HCEC 1CT (cell line): ENCODE measurements at places on chromosomes 3 and 15.
A peak's percentile ranks its signal among the peaks of the same experiment; 100 is the strongest.

- DNase-seq, result no peak
Observed at GRCh38 chr15:62843311-62843710, 199.2 kb upstream of the TPM1 start.

DNA sequence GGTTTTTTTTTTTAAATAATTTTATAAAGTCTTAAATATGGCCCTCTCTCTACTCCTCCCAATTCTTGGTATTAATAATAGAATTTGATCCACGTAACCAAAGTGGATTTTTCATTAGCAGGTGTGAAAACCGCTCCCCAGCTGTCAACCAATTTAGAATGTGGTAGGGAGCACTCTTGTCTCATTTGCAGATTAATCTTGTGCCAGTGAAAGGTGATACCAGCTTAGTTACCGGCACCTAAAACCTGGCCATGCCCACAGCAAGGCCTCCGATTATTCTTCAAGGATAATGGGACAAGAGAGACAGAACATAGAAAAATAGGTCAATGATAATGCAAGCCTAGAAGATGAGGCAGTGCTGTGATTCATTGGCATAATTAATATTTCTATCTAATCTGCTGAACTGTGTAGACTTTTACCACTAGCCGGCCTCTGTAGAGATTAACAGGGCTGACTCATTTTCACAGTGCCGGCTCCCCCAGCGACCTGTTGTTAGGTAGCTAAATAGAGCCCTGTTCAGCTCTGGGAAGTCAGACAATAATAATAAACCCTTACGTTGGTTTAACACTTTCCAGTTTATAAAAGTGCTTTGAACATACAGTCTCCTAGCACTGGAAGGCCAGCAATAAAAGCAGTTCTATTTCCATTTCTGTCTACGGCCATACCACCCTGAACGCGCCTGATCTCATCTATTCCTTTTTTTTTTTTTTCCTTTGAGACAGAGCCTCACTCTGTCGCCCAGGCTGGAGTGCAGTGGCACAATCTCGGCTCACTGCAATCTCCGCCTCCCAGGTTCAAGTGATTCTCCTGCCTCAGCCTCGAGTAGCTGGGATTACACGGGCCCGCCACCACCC is 102.9 kb downstream of the SHQ1 start:
- DNase-seq, result no peak

- no peak for DNase-seq
Observed at GRCh38 chr3:41037651-41038334, 161.5 kb upstream of the CTNNB1 start.

- no peak for DNase-seq
Observed at GRCh38 chr15:101039461-101039860, 120.3 kb downstream of the LRRK1 start.

- DNase-seq, result peak; percentile 30
Observed at GRCh38 chr3:62876064-62876463, 848 bp upstream of the CADPS start.

- no peak for DNase-seq
Observed at GRCh38 chr3:168996622-168997021, 666.9 kb downstream of the MECOM start.

DNA sequence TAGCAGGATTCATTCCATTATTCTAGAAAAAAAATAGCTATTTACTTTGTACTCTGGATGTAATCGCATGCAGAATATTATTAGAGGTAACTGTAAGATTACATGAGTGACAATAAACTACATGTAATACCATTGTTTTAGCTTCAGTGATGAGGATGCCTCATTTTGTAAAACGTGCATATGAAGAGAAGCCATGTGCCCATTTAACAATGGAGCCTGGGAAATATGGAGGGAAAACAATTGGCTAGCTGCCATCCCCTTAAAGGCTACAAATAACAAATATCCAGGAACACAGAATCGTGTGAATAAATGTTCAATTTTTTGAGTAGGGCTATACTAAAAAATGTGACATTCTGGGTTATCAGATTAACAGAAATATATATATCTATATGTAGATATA is 151.1 kb downstream of the SAMMSON start:
- no peak for DNase-seq

GRCh38 chr3:129061023-129061887 is 676 bp downstream of the GP9 start:
- DNase-seq, result no peak

DNA sequence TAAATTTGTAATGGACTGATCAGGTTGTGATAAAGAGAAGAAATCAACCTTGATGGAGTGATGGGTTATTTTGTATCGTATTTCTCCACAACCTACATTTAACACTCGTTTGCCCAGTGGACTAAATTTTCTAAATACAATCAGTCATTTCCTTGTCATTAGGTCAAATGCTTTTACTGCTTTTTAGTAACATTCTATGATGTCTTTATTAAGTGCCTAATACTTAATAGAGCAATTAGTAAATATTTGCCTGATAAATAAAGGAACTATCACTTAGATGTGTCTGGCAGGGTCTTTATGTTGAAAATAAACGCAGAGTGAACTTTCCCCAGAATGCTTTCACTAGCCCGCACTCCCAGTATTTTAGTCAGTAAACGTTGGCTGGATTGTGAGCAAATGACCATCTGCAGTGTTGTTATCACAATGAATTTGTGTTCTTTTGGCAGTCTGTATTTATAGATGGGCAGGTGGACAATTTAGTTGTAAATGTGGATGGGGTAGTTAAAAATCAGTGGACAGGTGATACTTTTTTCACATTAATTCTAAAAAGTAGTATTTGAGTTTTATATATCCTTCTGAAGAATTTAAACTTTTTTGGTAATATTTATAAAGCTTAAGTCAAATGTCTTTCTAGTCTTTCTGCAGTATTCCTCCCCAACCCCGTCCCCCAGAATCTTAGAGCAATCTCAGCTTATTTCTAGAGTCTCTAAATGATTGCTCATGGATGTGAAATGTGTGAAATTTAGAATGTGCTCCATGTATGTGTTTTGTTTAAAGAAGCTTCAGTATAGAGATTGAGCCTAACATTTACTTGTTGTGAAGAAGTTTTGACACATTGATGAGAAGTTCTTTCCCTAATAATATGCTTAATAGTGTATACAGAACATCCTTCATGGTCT is 4.9 kb downstream of the USP3 start:
- DNase-seq, result peak; percentile 31

DNA sequence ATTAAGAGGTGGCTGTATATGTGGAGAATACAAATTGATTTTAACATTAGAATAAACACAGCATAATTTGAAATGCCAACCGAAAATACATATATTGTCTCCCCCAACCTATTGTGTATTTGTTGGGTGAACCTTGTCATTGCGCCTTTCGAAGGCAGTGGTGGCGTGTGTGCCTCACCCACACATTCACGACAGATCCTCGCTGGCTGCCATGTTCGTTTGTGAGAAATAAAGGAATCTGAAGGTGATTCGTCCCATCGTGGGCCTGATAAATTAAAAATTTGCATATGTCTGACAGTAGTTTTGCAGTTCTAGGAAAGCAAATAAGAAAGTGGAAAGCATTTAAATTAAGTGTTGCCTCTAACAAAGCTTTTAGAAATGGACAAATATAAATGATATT is 222.8 kb upstream of the TOPAZ1 start:
- no peak for DNase-seq

GRCh38 chr15:33104212-33104611 is 90.3 kb downstream of the FMN1 start:
- peak; percentile 90 for DNase-seq

DNA sequence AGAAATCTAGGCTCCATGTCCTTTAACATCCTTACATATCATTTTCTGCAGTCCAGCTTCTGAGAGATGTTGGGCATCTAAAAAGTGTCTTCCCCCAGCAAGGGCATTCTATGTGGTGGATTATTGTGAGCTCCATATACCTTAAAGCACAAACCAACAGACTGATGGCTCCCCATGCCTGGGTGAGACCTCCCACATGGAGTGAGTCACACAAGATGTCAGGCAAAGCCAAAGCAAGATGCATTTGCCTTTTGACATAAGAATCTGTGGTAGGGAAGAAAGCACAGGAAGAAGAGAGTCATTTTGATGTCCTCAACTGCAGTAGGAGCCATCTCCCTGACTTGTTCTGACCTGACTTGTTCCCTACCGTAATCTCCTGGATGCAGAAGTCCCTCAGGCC is 238.7 kb upstream of the EIF1B start:
- DNase-seq, result no peak

DNA sequence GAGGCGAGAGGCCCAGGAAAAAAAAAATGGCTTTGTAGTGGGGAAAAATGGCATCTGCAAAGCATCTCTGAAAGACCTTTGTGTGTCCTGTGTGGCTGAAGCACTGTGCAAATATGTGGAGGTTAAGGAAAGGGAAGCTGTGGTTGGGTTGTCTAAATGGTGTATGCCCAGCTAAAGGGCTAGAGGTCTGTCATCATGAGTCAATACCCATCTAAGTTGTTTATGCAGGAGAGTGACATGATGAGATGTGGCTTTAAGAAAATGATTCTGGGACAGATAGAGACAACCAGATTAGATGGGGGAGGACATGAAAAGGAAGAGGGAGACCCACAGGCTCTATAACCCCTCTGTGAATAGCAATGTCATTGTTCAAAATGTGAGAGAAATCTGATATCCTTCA is 280.7 kb downstream of the MFSD1 start:
- DNase-seq, result peak; percentile 98

DNA sequence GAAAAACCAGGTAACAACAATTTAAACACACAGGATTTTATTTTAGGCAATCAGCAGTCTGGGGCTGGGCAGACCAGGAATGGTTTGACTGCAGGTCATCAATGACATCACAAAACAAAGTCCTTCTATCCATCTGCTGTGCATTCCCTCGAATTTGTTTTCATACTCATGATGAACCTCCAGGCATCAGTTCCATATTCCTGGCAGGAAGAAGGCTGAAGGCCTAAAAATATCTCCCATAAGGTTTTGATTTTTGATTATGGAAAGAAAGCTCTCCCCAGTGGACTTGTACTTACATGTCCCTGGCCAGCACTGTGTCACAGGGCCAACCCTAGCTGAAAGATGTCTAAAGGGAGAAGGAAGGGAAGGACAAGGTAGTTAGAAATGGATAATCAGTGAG is 107.4 kb downstream of the PEAK1 start:
- no peak for DNase-seq

- peak; percentile 58 for DNase-seq
Observed at GRCh38 chr3:151282921-151283320, 4.6 kb upstream of the P2RY14 start.

GRCh38 chr15:31034152-31034551 is 42.7 kb upstream of the MTMR10 start:
- no peak for DNase-seq

DNA sequence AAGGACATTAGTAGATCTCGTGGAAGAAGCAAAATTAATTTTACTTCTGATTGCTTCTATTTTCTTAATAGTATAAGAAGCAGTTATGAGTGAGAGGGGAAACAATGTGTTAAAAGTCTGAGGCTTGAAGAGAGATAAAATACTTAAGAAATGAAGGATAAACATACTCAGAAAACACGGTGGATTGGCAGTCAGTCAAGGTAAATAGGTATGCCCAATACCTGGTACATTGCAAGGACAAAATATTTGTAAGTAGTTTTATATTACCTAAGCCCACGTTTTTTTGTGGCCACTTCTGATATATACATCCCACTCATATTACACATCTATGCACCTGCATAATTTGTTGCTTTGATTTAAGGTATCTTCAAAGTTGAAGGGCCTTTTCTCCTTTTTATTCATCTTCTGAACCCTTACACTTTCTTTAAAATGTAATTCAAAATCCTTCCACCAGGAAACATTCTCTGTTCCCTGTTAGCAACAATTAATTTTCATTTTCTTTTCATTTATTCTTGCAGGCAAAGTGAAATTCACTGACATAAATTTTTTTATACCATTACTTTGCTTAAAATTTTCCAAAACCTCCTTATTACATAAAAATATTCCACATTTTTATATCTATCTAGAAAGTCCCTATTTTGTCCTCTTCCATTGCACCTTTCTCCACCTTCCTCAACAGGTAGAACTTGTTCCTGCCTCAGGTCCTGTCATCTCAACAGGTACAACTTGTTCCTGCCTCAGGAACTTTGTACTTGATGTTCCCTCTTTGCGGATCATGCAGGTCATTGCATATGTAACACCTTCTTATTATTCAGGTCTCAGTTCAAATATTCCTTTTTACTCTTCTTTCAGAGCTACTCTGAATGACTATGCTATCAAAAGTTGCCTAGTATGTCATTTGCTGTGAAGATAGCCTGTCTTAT is 755.7 kb upstream of the ALCAM start:
- no peak for DNase-seq

GRCh38 chr15:74541494-74542165 is 610 bp downstream of the ARID3B start:
- peak; percentile 40 for DNase-seq

GRCh38 chr3:141538568-141539240 is 51.9 kb downstream of the RASA2 start:
- peak; percentile 39 for DNase-seq

DNA sequence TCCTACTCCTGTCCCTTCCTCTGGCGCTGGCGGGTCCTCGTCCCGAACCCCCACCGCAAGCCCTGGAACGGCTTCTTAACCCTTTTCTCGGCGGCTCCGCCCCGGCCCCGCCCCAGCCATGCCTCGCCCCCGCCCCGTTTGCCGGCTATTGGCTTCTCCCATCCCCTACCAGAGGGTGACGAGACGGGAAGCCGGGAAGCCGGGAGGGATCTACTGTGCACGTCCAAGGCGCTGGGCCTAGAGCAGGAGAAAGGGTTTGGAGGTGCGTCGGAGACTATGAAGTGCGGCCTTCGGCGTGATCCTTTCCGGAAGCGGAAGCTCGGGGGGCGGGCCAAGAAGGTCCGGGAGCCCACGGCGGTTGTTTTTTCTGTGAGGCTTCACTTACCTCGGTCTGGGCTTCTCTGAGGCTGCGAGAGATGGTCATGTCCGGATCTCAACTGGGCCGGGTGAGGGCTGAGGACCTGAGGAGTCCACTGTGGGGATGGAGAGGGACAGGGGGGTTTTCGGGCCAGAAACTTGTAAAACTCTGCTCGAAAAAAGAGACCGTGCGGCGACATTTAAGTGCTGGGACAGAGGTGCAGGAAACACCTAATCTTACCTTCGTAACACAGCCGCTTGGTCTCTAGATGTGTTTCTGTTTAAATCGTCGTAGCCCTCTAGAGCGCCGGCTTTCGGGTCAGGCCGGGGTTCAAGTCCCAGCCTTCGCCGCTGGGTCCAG is 21.4 kb downstream of the ROPN1B start:
- peak; percentile 66 for DNase-seq

GRCh38 chr3:106263546-106263945 is 394.7 kb upstream of the CBLB start:
- DNase-seq, result no peak

DNA sequence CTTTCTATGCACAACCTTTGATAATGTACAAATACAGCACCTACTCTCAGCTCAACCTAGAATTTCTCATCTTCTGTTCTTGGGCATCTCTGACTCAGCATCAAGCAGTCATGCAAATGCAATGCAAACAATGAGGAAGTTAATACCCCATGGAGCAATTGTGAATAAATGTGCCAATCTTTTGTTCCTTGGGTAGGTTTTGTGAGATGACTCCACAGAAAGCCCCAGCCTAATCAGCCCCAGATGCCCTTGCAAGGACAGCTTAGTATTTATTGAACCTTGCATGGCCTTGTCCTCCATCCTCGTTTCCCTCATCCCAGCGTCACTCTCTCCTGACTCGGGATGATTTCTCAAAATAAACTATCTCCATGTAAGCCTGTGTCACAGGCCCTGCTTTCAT is 494.7 kb upstream of the NECTIN3 start:
- peak; percentile 93 for DNase-seq
